ENCODE measurements at places on chromosomes 12 and 14. TPM values are rescaled to one million over a fixed set of nuclear protein-coding genes. Genes with fewer than 3 reads are reported as not detected.

DNA sequence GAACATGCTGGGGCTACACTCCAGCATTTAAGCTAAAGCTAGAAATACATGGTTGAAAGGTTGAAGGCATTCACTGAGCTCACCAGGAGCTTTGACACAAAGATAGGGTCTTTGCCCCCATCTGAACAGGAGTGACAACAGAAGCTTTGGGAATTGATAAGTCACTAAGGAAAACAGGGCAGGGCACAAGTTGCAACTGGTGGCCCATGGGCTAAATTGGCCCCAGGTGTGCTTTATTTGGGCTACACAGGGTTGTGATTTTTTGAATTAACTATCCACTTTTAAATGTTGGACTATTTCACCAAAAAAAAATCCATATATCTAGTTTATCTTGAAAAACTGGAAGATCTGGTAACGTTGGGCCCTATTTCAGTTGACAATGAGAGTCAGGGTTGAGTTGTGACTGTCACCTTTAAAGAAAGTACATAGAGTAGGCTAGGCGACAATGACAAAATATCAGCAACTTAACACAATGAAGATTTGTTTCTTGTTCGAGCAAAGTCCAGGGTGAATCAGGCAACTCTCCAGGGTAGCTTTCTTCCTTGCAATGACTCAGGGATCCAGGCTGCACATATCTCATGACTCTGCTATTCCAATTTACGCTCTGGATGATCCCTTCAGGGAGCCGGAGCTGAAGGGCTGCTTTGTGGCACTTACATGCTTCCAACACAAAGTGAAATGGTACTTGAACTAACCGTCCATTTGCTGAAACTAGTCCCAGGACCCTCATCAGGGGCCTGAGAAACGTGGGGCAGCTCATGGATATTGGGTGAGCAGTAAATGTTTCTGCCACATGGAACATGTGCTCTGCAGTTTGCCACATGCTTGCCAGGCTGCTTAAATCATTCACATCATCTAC, 13.3 kb upstream of the EIF4B start:
- no peak for DNase-seq

DNA sequence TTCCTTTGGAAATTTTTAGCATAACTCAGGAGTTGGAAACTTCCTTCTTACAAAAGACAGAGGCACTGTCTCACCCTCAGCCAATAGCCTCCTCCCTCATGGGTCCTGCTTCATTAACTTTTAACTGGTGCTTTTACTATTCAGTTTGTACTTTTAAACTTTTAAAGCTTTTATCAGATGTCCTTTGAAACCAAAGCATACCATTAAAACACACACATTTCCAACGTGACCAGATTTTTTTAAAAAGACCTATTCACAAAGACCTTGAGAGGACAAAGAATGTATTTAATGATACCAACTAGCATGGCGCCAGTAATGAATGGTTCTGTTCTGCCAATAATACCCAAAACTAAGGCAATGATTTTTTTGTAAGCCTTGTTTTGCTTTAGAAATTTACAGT, 173.6 kb upstream of the EEA1 start:
- no peak for DNase-seq

DNA sequence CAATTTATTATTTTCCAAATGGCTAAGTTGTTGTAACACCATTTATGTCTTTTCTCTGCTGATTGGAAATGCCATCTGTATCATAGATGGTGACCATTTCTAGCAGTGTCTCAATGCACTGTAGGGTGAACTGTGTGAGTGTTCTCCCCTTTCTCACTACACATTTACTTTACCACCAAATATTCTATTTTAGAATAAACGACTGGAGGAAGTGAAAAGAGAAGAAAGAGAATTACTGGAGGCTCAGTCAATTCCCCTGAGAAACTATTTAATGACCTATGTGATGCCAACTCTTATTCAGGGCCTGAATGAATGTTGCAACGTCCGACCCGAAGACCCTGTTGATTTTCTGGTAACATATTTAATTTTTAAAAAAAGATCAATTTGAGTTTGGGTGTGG, 15.5 kb upstream of the PAPOLA start:
- DNase-seq: no peak

SRRM4 gene
- total RNA-seq: not detected

IFNG gene
- total RNA-seq: 39.7 TPM

WASHC3 gene
- total RNA-seq: 37.9 TPM

HOXC6 gene
- total RNA-seq: not detected

MYBPC1 gene
- total RNA-seq: not detected
